Nasal cavity respiratory epithelium epithelial cell of viscerocranial mucosa (primary cell): ENCODE measurements at places on chromosomes 7 and 10. TPM values are rescaled to one million over a fixed set of nuclear protein-coding genes. Genes with fewer than 3 reads are reported as not detected.

Gene PODXL
- 0.34 and 0.50 TPM in 2 replicates for total RNA-seq

Gene FFAR4
- not detected in 2 replicates for total RNA-seq

Gene SOSTDC1
- not detected in 2 replicates for total RNA-seq

Gene NUTM2D
- total RNA-seq: 2.1 and 7.5 TPM in 2 replicates

Gene MMD2
- total RNA-seq: not detected in 2 replicates
